ENCODE measurements at places on chromosomes 7 and 10.
A peak's percentile ranks its signal among the peaks of the same experiment; 100 is the strongest.

DNA sequence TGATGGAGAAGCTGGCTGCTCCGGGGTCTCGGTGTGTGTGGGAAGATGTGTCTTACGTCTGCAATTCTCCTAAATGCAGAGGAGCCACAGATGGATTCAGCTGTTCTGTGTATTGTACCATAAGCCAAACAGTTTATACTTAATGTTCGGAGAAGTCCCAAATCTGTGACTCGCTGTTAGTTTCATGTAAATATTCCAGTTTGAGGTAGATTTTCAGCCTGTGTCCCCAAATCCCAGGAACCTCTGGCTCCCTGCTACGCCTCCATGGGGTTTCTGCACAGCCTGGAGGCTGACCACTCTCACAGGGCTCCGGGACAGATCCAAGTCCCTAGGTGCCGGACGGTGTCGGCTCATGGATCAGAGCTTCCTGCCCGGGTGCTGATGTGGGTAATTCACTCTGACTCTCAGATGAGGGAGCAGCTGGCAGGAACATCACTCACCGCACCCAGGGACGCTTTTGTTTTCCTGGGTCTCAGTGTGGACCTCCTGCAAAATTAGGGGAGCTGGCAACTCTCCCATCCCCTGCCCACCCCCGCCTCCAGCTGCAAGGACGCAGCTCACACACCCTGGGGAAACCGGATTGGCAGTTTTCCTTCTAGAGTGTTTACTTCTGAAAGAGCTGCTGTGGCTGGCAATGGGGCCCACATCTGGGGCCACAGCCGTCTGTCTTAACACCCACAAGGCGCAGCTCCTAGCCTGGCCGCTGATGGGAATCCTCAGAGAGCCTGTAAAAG, 421.1 kb upstream of the FOXK1 start:
- DNase-seq, result no peak

DNA sequence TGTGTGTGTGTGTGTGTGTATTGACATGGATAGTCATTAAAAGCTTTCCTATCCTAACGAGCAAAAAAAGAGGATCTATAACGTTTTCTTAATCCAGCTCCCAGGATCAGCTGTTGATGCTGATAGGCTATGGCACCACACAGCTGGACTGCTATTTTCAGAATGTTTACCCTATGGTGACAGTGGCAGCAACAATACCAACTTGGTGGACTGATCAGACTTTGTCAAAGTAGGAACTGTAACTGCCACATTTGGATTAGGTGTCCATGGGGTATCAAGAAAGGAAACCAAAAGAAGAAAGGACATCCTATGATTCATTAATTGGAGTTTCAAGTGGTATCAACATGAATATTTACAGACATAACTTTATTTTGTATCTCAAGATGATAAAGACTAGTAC, 2.7 kb upstream of the CLEC5A start:
- no peak for DNase-seq

DNA sequence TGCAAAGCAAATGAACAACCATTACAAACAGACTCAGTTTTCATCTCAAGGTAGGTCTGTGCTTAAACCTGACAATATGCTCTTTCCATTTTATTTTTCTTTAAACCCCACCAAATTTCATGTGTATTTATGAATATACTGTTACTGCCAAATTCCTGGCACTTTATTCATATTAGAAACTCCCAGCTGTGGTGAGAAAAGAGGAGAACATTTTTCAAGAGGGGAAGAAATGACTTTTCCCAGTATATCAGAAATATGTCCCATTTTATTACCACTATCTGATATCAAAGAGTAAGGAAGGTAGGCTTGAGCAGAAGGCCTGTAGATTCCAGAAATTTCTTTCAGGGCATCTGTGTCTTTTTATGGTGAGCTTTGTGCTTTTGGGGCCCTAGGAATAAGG, 189.6 kb downstream of the ADAM12 start:
- no peak for DNase-seq

- no peak for DNase-seq
Measured at GRCh38 chr7:151435971-151436370, 4.0 kb downstream of the CRYGN start.

DNA sequence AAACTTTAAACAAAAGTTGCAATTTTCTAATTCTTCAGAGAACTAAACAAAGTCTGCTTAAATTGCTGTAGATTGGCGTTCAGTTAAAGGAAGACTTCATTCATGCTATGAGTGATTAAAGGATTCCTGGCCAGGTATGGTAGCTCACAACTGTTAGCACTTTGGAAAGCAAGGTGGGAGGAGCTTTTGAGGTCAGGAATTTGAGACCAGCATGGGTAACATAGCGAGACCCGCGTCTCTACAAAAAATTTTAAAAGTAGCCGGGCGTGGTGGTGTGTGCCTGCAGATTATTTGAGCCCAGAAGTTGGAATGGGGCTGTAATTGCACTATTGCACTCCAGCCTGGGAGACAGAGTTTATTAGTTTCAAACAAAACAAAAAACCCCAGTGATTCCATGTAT, 13.5 kb upstream of the SCRN1 start:
- no peak for DNase-seq

GRCh38 chr7:35362341-35362740, 108.4 kb upstream of the TBX20 start:
- DNase-seq, result no peak

DNA sequence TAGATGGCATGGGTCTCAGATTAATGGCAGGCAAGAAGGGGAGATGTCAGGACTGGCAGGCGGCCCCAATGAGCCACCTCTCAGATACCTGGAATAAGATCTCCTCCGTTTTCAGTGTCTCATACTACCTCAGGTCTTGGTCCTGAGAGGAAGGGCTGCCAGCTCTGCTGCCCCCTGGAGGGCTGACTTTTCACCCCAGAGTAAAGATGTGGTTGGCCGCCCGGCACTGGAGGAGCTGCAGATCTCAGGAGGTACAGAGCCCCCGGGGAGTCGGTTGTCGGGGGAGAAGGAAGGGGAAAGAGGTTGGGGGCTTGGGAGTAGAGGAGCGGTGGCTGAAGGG, 642 bp upstream of the COL13A1 start:
- DNase-seq, result no peak

DNA sequence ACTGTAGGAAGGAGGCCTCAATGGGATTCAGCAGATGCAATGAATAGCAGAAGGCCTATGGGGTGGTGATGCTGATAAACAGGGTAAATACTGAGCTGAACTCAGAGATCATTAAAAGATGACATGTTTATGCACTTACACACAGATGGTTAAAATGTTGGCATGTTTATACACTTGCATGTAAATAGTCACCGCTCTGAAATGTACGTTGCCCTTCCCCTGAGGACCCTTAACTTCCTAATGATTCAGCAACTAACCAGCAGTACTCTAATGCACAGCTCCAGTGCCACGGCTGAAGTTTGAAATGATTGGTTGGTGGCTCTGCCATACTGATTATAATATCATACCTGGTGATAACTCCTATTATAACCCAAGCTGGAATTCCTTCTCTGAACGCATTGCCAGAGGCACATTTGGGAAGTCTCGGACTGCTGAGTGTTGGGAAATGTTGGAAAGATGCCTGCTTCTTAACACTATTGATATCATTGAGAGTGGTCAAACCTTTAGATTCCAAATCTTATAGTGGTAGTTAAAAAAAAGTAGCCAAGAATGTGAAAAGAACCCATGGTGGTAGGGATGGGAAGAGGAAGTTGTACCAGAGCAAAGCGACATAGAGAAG, 3.7 kb upstream of the CAV1 start:
- DNase-seq, result no peak

DNA sequence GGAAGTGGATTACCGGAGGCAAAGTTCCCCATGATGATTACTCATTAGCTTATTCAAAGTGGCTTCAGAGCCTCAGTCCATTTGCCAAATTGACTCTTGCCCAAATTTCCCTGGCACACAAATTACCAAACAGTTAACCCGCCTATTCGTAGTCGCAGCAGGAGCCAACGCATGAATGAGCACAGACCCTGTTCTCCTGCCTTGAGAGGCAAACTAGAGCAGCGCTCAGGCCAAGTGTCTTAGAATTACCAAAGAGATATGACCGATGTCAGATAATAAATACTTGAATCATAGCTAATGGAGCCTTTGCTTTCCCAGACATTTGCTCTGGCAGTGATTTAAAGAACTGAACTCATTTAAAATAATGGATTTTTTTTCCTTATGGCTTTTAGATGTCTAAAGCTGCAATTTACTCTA, 64.9 kb downstream of the CTTNBP2 start:
- no peak for DNase-seq

DNA sequence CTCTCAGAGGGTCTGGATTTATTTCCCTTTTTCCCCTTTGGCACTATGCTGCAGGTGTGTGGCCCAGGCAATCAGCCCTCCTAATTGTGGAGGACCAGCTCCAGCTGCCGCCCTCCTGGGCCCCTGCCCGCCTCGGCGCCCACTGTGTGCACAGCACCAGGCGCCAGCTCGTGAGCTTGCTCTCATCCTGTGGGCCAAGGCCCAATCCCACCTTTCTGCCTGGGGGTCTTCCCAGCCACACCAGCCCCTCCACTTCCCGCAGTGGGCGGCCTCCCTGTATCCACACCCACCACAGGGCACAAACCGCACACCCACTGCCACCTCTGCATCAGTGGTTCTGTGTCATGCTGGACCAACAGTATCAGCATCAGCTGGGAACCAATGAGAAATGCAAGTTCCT, 25.5 kb upstream of the SLIT1 start:
- DNase-seq, result no peak

DNA sequence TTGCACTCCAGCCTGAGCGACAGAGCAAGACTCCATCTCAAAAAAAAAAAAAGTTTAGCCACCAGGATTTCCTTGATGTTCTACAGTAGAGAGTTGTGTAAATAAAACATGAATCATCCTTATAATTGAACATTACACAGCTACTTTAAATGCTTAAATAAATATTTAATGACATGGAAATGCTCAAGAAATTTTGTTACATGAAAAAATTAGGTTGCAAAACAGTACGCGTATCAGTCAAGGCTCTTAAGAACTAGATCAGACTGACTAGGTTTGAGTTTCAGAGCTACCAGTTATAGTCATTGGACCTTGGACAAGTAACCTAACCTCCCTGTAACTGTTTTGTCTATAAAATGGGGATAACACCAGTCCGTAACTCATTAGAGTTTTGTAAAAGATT, 38.7 kb upstream of the GSAP start:
- DNase-seq, result no peak

GRCh38 chr7:150410680-150411346, 31.7 kb downstream of the ZNF775 start:
- DNase-seq, result no peak

- no peak for DNase-seq
Measured at GRCh38 chr7:149570784-149571183, 73.2 kb upstream of the ZNF746 start.

DNA sequence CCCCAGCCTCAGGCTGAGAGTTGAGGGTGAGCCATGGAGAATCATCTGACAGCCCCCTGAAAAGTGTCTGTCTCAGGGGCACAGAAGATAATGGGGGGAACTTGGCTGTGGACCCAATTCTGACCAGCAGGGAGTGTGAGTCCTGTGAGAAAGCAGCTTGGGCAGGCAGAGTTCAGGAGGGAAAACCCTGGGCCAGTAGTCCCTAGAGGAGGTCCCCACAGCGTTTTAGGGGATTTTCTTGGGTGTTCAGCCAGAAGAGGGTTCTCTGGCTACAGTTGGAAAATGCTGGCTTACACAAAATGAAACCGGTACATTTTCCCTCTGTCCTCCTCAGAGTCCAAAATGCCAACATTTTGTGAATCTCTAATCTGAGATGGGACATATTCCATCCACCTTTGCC, 35.8 kb upstream of the TRIM8 start:
- DNase-seq, result no peak

DNA sequence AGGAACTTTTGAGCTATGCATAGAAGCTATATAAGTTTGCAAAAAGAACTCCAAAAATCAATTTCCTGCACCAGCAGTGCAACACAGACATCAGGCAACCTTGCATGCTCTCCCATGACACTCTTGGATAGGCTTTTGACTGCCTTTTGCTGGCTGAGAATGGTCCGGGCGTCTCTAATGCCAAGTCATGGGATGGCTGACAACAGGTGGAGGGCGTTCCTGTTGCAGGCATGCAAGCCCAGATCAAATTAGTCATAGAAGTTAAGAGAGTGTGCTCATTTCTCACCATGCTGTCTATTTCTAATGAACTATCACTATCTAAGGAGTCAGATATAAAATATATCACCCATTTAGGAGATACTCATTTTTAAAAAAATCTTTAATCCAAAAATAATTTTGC, 8.4 kb downstream of the PLCE1 start:
- no peak for DNase-seq

- DNase-seq, result peak; percentile 10
Measured at GRCh38 chr7:44145969-44146911, 5.1 kb upstream of the MYL7 start.

- no peak for DNase-seq
Measured at GRCh38 chr10:6119423-6119822, 30.6 kb downstream of the RBM17 start.

GRCh38 chr7:28926871-28927597, 31.1 kb downstream of the TRIL start:
- DNase-seq, result peak; percentile 31

- no peak for DNase-seq
Measured at GRCh38 chr7:120402079-120402767, 129.2 kb downstream of the KCND2 start.

GRCh38 chr7:38831259-38831996, 77.6 kb downstream of the VPS41 start:
- no peak for DNase-seq

DNA sequence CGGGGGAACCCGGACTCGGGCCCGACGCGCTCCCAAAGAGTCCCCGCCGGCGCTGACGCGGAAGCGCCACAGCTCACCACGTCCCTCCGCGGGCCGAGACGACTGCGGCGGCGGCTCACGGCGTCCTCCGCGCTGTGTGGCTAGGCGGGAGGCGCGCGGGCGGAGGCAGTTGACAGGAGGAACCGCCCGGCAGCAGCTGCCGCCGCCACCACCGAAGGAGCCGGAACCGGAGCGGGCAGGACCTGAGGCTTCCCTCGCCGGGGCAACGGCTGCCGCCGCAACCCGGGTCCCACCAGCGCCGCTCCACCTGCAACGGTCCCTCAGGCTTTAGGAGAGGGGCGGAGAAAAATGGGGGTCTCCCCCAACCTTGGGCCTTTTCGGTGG, 334 bp downstream of the ZNF800 start:
- no peak for DNase-seq

Measured in NCI-H1048 (cell line).